ENCODE measurements at places on chromosomes 3 and 15.
A peak's percentile ranks its signal among the peaks of the same experiment; 100 is the strongest.

GRCh38 chr3:137065381-137065780, 107.6 kb downstream of the IL20RB start:
- no peak overlapping the region for H3K27ac ChIP-seq
- no peaks in the 10 kb centered on the region for H3K4me1 ChIP-seq
- H3K36me3 ChIP-seq = peaks cover 2% of the 10 kb centered on the region
- peaks cover 17% of the 10 kb centered on the region for H3K27me3 ChIP-seq
- no peak overlapping the region for H3K4me3 ChIP-seq

GRCh38 chr3:9503283-9503682, 50.3 kb downstream of the LHFPL4 start:
- H3K4me3 ChIP-seq = no peak overlapping the region
- peaks cover 7% of the 10 kb centered on the region for H3K4me1 ChIP-seq
- peak; percentile 56 for DNase-seq
- peaks cover 4% of the 10 kb centered on the region for H3K36me3 ChIP-seq
- no peak overlapping the region for H3K27ac ChIP-seq
- peaks cover 62% of the 10 kb centered on the region for H3K27me3 ChIP-seq

GRCh38 chr3:197305854-197306253, 7.4 kb upstream of the DLG1 start:
- H3K27me3 ChIP-seq = peaks cover 12% of the 10 kb centered on the region
- DNase-seq = peak; percentile 30
- no peak overlapping the region for H3K27ac ChIP-seq
- H3K4me3 ChIP-seq = peak overlapping the region; percentile 35

DNA sequence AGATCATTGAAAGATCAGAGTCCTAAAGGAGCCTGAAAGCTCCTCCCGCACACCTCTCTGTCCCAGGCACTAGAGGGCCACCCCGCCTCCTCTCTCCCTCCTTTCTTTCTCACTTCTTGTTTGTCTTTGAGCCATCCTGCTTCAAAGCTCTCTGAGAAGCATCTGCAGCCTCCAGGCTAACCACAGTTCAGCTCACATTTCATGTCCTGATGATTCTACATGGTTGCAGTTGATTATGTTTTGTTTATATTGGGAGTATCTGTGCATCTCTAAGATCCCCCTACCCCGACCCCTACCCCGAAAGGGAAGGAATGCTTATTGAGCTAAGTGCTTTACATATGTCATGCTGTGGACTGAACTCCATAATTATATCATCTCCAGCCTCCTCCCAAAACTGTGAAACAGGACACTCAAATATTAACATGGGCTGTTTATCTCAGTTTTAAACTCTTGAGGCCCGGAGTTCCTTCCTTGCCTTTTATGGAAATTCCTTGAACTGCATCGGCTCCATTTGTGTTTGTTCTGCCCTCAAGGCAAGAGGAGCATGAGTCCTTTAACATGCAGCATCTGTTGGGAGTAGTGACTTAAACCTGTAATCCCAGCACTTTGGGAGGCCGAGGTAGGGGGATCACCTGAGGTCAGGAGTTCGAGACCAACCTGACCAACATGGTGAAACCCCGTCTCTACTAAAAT, 30.9 kb downstream of the MGLL start:
- no peak overlapping the region for H3K4me3 ChIP-seq
- DNase-seq = no peak
- no peaks in the 10 kb centered on the region for H3K27me3 ChIP-seq
- no peaks in the 10 kb centered on the region for H3K36me3 ChIP-seq
- H3K27ac ChIP-seq = no peak overlapping the region

GRCh38 chr3:159418571-159419526, 569.8 kb upstream of the IL12A start:
- no peak overlapping the region for H3K27ac ChIP-seq
- H3K4me1 ChIP-seq = no peaks in the 10 kb centered on the region
- no peak for DNase-seq
- no peak overlapping the region for H3K4me3 ChIP-seq

GRCh38 chr3:59127071-59127470, 77.2 kb upstream of the CFAP20DC start:
- no peak for DNase-seq
- peaks cover 2% of the 10 kb centered on the region for H3K36me3 ChIP-seq
- no peaks in the 10 kb centered on the region for H3K4me1 ChIP-seq
- no peak overlapping the region for H3K27ac ChIP-seq
- H3K4me3 ChIP-seq = no peak overlapping the region
- H3K27me3 ChIP-seq = peaks cover 12% of the 10 kb centered on the region

DNA sequence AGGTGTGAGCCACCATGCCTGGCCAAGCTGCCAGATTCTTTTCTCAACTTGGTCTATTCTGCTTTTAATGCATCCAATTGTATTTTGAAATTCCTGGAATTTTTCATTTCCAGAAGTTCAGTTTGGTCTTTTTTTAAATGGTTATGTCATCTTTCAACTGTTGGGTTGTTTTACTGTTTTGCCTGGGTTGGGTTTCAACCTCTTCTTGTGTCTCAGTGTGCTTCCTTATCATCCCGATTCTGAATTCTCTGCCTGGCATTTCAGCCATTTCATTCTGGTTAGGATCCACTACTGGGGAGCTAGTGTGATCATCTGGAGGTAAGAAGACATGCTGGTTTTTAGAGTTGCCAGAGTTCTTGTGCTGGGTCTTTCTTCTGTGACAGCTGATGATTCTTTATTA, 61.5 kb downstream of the LRRC49 start:
- H3K4me1 ChIP-seq = no peaks in the 10 kb centered on the region
- H3K4me3 ChIP-seq = no peak overlapping the region
- H3K27ac ChIP-seq = no peak overlapping the region
- H3K36me3 ChIP-seq = no peaks in the 10 kb centered on the region
- DNase-seq = no peak

- peaks cover 19% of the 10 kb centered on the region for H3K27me3 ChIP-seq
- DNase-seq = no peak
- no peak overlapping the region for H3K4me3 ChIP-seq
- H3K36me3 ChIP-seq = no peaks in the 10 kb centered on the region
- H3K4me1 ChIP-seq = no peaks in the 10 kb centered on the region
Observed at GRCh38 chr3:36776436-36776835, 12.1 kb upstream of the DCLK3 start.

DNA sequence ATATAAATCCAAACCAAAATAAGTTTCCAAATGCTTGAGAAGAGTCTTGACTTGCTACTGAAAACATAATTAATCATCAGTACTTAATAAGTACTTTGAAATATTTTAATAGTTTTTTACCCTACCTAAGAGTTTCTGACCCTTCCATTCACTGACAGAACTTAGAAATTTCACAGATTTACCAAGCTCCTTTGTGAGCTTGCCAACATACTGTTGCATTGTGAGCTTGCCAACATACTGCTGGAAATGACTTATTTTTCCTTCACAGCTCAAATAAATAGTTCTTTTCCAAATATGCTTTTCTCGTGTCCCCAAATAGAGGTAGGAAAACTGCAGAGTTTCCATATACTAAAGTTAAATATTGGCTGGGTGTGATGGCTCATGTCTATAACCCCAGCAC, 9.6 kb upstream of the AADAC start:
- no peak for DNase-seq
- no peak overlapping the region for H3K4me3 ChIP-seq
- no peaks in the 10 kb centered on the region for H3K4me1 ChIP-seq
- peaks cover 37% of the 10 kb centered on the region for H3K27me3 ChIP-seq

- peaks cover 33% of the 10 kb centered on the region for H3K4me1 ChIP-seq
- H3K27me3 ChIP-seq = no peaks in the 10 kb centered on the region
- H3K36me3 ChIP-seq = peaks cover 38% of the 10 kb centered on the region
- peak overlapping the region; percentile 80 for H3K4me3 ChIP-seq
- DNase-seq = no peak
Observed at GRCh38 chr3:57556459-57557084, 498 bp downstream of the PDE12 start.

- no peaks in the 10 kb centered on the region for H3K4me1 ChIP-seq
- H3K27ac ChIP-seq = no peak overlapping the region
- H3K27me3 ChIP-seq = no peaks in the 10 kb centered on the region
- peaks cover 2% of the 10 kb centered on the region for H3K36me3 ChIP-seq
- no peak for DNase-seq
Observed at GRCh38 chr3:41684797-41685735, 276.8 kb downstream of the ULK4 start.

DNA sequence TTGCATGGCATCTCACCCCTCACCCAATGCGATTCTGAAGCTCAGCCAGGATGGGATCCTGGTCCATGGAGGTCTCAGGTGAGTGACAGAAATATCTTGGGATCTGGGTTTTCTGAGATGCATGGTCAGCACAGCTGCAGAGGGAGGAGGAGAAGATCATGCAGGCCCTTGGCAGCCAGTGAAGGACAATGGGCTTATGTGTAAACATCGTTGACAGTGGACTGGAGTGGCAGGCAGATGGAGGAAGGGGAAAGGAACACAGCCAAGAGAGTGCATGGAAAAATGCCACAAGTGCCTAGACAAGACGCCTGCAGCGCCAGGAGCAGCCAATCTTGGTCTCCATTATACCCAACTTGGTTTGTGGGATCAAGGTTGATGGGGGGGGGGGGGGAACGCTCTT, 347.9 kb downstream of the MCTP2 start:
- H3K27me3 ChIP-seq = peaks cover 83% of the 10 kb centered on the region
- H3K4me3 ChIP-seq = no peak overlapping the region
- H3K4me1 ChIP-seq = peaks cover 14% of the 10 kb centered on the region
- DNase-seq = no peak

- H3K4me1 ChIP-seq = peaks cover 69% of the 10 kb centered on the region
- DNase-seq = no peak
- H3K27me3 ChIP-seq = no peaks in the 10 kb centered on the region
- H3K4me3 ChIP-seq = peak overlapping the region; percentile 28
Observed at GRCh38 chr3:152289708-152290107, 21.0 kb downstream of the MBNL1 start.

- DNase-seq = no peak
- H3K36me3 ChIP-seq = no peaks in the 10 kb centered on the region
- H3K27me3 ChIP-seq = no peaks in the 10 kb centered on the region
Observed at GRCh38 chr3:86738684-86739083, 252.3 kb downstream of the VGLL3 start.

- DNase-seq = no peak
- H3K4me3 ChIP-seq = no peak overlapping the region
- peaks cover 2% of the 10 kb centered on the region for H3K36me3 ChIP-seq
- peaks cover 2% of the 10 kb centered on the region for H3K4me1 ChIP-seq
- no peak overlapping the region for H3K27ac ChIP-seq
Observed at GRCh38 chr15:71393383-71393782, 278.1 kb downstream of the THSD4 start.

DNA sequence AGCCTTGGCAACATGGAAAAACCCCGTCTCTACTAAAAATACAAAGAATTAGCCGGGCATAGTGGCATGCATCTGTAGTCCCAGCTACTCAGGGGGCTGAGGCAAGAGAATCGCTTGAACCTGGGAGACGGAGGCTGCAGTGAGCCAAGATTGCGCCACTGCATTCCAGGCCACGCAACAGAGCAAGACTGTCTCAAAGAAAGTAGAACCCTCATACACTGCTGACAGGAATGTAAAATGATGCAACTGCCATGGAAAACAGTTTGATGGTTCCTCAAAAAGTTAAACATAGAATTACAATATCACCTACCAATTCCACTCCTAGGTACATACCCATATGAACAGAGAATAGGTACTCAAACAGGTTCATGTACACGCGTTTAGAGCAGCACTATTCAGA, 158.9 kb downstream of the TBC1D5 start:
- no peaks in the 10 kb centered on the region for H3K4me1 ChIP-seq
- H3K4me3 ChIP-seq = no peak overlapping the region
- no peak overlapping the region for H3K27ac ChIP-seq
- no peak for DNase-seq

- H3K4me1 ChIP-seq = peaks cover 37% of the 10 kb centered on the region
- no peak for DNase-seq
- H3K27me3 ChIP-seq = no peaks in the 10 kb centered on the region
- no peak overlapping the region for H3K4me3 ChIP-seq
- H3K36me3 ChIP-seq = peaks cover 22% of the 10 kb centered on the region
Observed at GRCh38 chr3:71225002-71225684, 358.4 kb downstream of the FOXP1 start.

DNA sequence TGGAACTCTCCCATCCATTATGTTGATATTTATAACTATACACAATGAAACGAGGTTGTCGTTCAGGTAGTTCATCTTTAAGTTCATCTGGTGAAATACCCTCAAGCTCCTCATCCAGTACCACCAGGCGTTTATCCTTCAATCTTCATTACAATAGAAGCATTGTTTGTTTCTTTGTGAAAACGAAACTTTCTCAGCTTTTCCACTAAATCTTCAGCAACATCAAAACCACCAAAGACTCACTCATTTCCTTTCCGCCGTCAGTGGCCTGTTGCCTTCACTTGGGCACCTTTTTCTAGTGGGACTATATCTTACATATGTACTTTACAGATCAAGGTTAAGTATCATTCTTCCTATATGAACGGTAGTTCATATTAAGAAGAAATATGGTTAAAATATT, 44.1 kb upstream of the TFG start:
- H3K4me3 ChIP-seq = no peak overlapping the region
- no peaks in the 10 kb centered on the region for H3K36me3 ChIP-seq
- peaks cover 18% of the 10 kb centered on the region for H3K27me3 ChIP-seq
- H3K27ac ChIP-seq = no peak overlapping the region
- DNase-seq = no peak

- H3K27ac ChIP-seq = no peak overlapping the region
- no peak overlapping the region for H3K4me3 ChIP-seq
- H3K27me3 ChIP-seq = no peaks in the 10 kb centered on the region
- no peak for DNase-seq
Observed at GRCh38 chr3:195863121-195864061, 45.0 kb downstream of the TNK2 start.

DNA sequence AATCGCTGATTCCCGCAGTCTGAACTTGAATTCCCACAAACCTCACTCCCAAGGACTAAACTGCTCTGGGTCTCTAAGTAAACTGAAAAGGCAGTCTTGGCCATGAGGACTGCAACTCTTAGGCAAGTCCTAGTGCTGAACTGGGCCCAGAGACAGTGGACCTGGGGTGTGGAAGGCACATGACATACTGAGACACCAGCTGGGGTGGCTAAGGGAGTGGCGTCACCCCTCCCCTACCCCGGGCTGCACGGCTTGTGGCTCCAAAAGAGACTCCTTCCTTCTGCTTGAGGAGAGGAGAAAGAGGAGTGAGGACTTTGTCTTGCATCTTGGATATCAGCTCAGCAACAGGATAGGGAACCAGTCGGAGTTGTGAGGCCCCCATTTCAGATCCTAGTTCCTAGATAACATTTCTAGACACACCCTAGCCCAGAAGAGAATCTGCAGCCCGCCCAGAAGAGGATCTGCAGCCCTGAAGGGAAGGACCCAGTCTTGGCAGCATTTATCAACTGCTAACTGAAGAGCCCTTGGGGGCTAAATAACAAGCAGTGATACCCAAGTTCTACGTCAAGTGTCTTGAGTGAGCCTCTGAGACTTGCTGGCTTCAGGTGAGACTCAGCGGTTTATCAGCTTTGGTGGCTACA, 110.7 kb upstream of the C3orf80 start:
- no peak overlapping the region for H3K4me3 ChIP-seq
- H3K27me3 ChIP-seq = peaks cover 44% of the 10 kb centered on the region
- no peak for DNase-seq
- H3K36me3 ChIP-seq = no peaks in the 10 kb centered on the region
- no peak overlapping the region for H3K27ac ChIP-seq
- H3K4me1 ChIP-seq = no peaks in the 10 kb centered on the region

DNA sequence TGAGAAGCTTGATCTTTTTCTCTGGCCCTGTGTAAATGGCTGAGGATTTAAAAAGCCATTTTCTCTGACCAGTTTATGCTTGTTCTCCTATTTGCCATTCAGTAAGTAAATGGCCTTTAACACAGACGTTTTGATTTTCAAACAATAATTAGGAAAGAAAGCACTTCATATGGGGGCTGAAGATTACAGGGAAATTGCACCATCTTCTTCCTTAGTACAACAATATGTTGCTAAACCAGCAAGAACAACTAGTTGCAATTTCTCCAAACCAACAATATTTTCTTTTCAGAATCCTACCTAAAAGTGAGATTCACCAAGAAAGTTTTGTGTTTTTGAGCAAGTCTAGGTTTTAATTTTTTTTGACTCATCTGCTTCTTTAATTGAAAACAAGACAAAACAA, 80.5 kb upstream of the CCNL1 start:
- no peak overlapping the region for H3K4me3 ChIP-seq
- DNase-seq = no peak
- H3K36me3 ChIP-seq = no peaks in the 10 kb centered on the region
- peaks cover 7% of the 10 kb centered on the region for H3K4me1 ChIP-seq
- H3K27ac ChIP-seq = no peak overlapping the region
